ENCODE measurements at places on chromosomes 4 and X.

GRCh38 chrX:7100022-7100421, 47.5 kb upstream of the STS start:
- DNase-seq, result no peak

- no peak for DNase-seq
Observed at GRCh38 chr4:119246177-119246733, 33.7 kb downstream of the USP53 start.

GRCh38 chr4:171954650-171955049, 141.4 kb downstream of the GALNTL6 start:
- DNase-seq, result no peak

- DNase-seq, result no peak
Observed at GRCh38 chrX:112457788-112458187, 221.9 kb downstream of the LHFPL1 start.

- DNase-seq, result no peak
Observed at GRCh38 chrX:28752330-28752729, 165.1 kb downstream of the IL1RAPL1 start.

DNA sequence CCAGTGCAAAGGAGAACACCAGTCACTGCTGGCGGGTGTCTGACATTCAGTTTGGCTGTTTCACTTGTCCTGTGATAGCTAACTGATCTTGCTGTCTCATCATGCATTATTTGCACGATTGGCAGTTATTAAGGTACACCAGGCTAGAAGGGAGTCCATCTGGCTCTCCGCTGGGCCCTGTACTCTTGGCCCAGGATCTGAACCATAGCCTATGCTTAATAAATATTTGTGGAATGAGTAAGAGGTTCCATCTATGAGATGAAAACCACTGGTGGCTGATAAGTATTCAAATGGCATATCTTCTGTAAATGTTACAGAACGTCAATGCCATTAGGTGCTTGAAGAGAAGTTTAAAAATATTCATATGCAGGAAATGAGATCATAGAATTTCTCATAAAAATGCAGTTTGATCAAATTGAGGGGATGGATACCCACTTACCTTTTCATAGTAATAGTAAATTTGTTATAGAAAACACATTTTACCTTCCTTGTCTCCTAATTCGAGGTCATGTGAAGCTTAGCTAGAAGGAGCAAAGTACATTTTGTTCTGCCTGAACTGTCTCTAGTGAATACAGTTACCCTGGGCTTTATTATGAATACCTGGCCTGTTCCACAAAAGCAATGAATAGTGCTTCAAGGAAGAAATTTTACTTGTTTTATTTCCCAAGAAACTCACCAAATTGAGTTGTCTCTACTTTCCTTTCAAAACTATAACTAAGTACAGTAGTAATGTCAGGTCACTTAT, 213.5 kb downstream of the CBR4 start:
- DNase-seq, result no peak

DNA sequence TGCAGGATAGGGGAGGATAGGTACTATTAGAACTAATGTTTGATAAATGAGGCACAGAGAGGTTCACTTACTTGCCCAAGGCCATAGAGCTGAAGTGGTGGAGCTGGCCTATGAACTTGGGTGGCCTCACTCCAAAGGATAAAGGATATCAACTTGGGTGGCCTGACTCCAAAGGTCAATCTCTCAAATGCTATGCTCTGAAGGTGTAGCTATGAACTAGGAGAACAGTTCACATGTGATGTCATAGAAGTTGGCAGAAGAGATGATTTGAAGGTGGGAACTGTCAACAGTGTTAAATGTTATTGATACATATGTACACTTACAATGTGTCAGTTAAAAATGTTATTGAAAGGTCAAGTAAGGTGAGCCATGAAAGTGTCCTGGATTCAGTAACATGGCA, 6.2 kb upstream of the CHST7 start:
- no peak for DNase-seq

DNA sequence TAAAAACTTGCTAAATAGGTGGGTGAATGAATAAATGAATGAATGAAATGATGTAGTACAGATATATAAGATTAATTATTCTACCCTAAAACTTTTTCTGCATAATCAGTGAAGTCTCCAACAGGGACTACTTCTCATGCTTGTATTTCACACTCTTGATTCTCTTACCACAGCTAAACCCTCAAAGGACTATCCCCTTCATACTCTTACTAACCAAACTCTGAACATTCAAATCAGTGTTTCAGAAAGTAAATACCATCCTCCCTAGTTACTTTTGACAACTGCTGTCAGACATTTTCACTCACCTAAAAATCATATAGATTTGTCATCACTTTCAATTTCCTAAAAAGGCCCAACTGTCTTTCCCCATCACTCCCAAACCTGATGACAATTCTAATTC, 234.3 kb upstream of the HHIP start:
- DNase-seq, result no peak

- no peak for DNase-seq
Observed at GRCh38 chr4:151004222-151004621, 10.9 kb downstream of the LRBA start.

- no peak for DNase-seq
Observed at GRCh38 chrX:53684415-53685192, 1.9 kb downstream of the HUWE1 start.

- DNase-seq, result no peak
Observed at GRCh38 chr4:1174941-1175634, 2.7 kb upstream of the SPON2 start.

DNA sequence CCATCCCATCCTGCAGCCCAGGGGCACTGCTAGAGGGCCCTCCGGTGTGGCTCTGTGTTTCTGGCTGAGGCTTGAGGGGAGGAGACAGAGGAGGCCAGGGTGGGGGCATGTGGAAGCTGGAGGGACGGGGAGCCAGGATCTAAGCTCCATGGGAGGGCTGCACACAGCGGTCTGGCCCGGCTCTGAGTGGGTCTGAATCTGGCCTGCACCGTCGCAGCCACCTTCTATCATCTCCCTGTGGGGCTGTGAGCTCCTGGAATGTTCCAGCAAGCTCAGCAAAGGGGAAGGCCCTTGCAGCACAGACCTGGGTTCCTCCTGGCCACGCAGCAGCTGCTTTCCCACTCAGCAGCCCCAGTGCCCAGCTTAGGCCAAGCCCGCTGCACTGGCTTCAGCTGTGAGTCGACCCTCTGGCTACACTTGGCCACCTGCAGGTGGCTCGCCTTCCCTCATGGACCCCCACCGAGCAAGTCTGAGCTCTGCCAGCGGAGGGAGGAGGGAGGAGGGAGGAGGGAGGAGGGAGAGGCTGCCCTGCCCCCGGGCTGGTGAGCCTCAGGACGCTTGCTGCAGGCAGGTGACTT, 5.3 kb downstream of the NKX1-1 start:
- DNase-seq, result no peak

GRCh38 chr4:81213671-81214070, 1.4 kb downstream of the PRKG2 start:
- DNase-seq, result no peak

DNA sequence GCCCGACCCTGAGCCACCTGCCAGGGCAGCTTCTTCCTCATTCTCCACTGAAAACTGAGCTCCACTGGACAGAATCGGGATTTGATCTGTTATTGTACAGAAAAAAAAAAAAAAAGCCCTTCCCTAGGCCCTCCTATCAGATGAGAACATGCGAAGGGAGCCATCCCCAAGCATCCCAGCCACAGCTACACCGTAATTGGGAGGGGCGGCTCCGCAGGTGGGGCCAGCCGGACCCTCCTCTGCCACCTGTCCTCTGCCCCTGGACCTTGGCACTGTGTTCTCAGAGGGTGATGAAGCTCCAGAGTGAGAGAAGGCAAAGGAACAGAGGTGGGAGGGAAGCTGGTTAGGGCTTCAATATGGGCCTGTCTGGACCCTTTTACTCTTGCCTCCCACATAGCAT, 240.0 kb upstream of the PSAPL1 start:
- DNase-seq, result no peak

- DNase-seq, result no peak
Observed at GRCh38 chr4:183288955-183289354, 31.1 kb downstream of the CLDN22 start.

GRCh38 chr4:77127215-77127614, 29.8 kb upstream of the CCNG2 start:
- DNase-seq, result no peak

- DNase-seq, result no peak
Observed at GRCh38 chr4:151721466-151721865, 39.3 kb downstream of the GATB start.

GRCh38 chrX:136397001-136397400, 90.7 kb upstream of the BRS3 start:
- no peak for DNase-seq

GRCh38 chrX:19904778-19905367, 17.5 kb upstream of the SH3KBP1 start:
- DNase-seq, result peak; percentile 15

- no peak for DNase-seq
Observed at GRCh38 chrX:69299285-69299684, 134.0 kb upstream of the PJA1 start.

- DNase-seq, result no peak
Observed at GRCh38 chr4:147285751-147286150, 195.1 kb upstream of the EDNRA start.

DNA sequence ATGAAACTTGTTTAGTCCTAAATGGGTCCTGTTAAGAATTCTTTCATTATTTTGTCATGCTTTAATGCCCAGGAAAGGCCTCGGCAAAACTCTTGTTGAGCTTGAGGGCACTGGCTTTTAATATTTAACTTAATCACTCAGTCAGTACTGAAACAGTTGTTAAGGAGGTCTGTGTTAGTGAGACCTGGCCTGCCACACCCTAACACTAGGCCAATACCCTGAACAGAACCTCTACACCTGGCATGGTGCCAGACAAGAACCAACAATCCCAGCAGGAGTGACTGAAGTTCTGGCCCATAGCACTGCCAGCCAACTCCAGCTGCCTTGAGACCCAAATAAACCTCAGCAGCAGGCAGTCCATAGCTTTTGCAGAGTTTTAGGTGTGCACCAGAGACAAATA, 85.7 kb upstream of the ITM2A start:
- DNase-seq, result no peak

DNA sequence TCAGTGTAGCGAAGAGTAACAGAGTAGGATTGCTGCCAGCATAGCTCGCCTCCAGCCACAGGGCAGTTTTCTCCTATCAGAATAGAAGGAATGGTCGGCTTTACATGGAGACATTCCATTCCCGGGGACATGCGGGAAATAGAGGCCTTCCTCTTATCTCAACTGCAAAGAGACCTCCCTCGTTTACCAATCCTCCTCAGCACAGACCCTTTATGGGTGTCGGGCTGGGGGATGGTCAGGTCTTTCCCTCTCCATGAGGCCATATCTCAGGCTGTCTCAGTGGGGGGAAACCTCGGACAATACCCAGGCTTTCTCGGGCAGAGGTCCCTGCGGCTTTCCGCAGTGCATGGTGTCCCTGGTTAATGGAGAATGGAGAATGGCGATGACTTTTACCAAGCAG, 285.0 kb downstream of the ASMT start:
- no peak for DNase-seq

GRCh38 chr4:38155589-38156294, 195.5 kb downstream of the PTTG2 start:
- DNase-seq, result no peak

- no peak for DNase-seq
Observed at GRCh38 chr4:71584585-71584984, 199.3 kb downstream of the GC start.

DNA sequence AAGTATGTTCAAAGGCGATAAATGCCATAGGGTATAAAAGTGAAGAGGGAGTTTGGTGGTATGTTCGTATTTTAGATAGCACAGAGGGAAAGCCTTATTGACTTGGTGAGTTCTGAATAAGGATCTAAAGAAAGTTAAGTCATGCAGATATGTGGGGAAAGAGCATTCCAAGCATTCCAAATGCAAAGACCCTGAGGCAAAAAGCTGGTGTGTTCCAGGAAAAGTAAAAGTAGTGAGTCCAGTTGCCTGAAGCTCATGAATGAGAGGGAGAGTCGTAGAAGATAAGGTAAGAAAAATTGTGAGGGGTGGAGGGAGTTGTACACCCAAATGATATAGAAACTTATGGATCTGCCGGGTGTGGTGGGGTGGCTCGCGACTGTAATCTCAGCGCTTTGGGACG, 426.7 kb downstream of the RPA4 start:
- no peak for DNase-seq

GRCh38 chrX:38940547-38940946, 139.3 kb downstream of the MID1IP1 start:
- no peak for DNase-seq

GRCh38 chr4:110294165-110294564, 95.8 kb upstream of the ELOVL6 start:
- no peak for DNase-seq

DNA sequence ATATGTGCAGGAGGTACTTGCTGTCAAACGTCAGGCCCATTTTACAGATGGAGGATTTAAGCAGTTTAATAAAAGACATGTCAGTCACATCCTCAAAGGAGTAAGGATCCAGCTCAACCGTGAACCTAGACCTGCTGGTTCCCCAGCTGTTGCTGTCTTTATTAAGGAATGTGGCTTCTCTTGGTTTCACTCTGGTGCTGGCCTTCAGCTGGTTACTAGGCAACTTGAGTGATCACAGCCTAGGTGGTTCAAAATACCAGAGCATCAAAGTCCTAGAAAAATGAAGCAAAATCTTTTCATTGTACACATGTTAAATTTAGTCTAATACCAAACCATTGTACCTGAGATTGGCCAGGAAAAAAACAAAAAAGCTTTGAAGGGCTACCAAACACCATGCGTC, 32.7 kb upstream of the GLRA2 start:
- DNase-seq, result no peak

- DNase-seq, result no peak
Observed at GRCh38 chrX:138877746-138878145, 166.2 kb upstream of the FGF13 start.

GRCh38 chr4:168188754-168189153, 96.4 kb downstream of the ANXA10 start:
- no peak for DNase-seq

DNA sequence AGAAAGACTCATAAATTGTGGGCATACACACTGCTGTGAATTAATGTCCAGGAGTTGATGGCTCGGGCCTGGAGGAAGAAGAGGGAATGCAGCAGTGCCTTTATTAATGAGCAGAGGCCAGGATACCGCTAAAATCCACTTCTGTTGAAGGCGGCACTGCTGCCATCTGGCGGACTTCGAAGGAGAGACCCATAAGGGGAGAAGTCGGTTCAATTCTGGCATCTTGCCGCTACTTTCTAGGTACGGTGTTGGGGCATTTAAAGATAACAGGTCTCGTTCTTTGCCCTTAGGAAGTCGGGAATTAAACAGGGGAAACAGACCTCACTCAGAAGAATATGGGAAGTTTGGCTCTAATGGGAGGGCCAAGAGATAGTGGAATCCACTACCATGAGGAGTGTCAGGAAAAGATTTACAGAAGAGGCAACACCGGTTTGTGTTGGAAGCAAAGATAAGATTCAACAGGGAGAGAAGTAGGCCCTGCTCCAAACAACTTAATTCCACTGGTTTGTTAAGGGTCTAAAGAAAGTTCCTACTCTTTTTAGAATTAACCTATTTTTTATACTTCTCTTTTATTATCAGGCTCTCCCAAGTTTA, 133.6 kb upstream of the GIMD1 start:
- peak; percentile 27 for DNase-seq

GRCh38 chrX:121504153-121504552, 456.7 kb downstream of the GLUD2 start:
- DNase-seq, result no peak

- no peak for DNase-seq
Observed at GRCh38 chr4:25466966-25467697, 90.1 kb downstream of the ANAPC4 start.
